NCI-H1417 treated with DMSO at 0.1 percent for 48 hours (cell line): ENCODE measurements at places on chromosomes 4 and X.

GRCh38 chr4:106803083-106803482 is 233.0 kb downstream of the DKK2 start:
- no peak for DNase-seq

- no peak for DNase-seq
Observed at GRCh38 chr4:147773261-147774184, 41.6 kb downstream of the ARHGAP10 start.

DNA sequence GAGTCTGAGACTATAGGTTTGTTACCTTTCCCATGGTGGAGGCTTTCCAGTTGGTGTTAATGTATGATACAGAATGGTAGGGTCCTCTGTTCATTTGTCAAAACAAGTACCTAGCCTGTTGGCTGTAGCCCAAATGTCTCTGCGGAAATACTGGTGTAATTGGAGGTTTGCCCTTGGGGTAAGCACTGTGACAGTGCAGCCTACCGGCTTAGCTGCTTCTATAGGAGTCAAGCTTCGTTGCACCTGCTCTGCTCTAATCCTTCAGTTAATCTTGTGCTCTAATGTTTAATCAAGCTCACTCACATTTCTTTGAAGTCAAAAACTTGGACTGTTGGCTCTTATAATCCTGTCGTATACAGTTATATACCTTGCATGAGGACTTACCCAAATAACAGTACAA is 203.4 kb downstream of the CCNG2 start:
- no peak for DNase-seq

- DNase-seq, result no peak
Observed at GRCh38 chr4:1451106-1451751, 45.0 kb upstream of the NKX1-1 start.

GRCh38 chrX:153539171-153539978 is 21.9 kb downstream of the ATP2B3 start:
- no peak for DNase-seq

GRCh38 chrX:77788050-77788449 is 2.0 kb upstream of the ATRX start:
- no peak for DNase-seq

DNA sequence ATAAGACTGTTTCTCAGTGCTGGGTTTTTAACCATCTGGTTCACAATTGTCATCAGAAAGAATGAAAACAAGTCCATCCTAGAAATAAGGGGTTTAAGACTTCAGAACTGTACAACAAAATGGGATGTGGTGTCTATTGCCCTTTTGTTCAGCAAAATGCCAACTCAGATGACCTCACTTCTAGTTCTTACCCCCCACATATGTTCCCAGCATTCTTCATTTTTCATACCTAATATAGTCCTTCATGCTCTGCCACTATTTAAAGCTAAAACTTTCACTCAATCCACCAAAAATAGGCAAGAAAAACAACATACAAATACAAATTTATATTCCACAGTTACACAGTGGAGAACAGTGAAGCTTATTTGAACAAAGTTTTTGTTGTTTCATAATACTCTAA is 111.4 kb downstream of the SORBS2 start:
- DNase-seq, result no peak

GRCh38 chrX:143754183-143754582 is 33.6 kb upstream of the SPANXN2 start:
- DNase-seq, result no peak

DNA sequence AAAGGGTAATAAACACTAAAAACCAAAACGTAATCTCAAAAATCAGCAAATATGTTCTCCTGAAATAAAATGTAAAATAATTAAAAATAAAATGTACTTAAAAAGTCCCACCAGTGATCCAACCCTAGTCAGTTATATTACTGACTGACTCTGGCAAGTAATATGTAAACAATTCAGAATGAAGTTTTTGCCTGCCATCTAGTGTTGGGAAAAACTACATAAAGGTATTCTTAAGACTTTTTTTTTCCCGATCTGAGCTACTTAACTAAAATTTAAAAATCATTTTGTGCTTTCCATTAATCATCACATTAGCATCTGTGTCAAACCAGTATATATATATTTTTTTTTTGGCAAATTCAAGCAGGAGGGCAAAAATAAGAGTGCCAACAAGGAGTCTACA is 24.0 kb downstream of the RCHY1 start:
- no peak for DNase-seq

GRCh38 chr4:110614173-110614963 is 8.5 kb downstream of the PITX2 start:
- DNase-seq, result no peak

DNA sequence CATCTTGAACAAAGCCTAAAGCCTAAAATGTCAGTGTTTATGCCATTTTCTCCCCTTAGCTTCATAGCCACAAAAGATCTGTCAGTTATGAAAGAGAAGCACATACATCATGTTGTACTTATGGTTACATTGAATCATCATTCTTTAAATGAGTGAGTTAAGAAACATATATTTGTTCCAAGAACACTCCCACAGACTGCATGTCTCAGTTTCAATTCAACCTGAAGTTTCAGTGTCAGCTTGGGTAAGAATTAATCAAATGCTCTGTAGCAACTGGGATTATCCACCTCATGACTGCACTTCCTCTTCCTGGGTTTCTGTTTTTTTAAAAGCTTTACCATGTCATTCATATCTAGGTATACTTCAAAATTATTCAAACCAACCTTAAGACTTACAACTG is 3.9 kb upstream of the TMPRSS11B start:
- DNase-seq, result no peak
